ENCODE measurements at places on chromosomes 12 and 14.

GRCh38 chr12:17076028-17076744 is 470.2 kb upstream of the LMO3 start:
- no peak for DNase-seq

DNA sequence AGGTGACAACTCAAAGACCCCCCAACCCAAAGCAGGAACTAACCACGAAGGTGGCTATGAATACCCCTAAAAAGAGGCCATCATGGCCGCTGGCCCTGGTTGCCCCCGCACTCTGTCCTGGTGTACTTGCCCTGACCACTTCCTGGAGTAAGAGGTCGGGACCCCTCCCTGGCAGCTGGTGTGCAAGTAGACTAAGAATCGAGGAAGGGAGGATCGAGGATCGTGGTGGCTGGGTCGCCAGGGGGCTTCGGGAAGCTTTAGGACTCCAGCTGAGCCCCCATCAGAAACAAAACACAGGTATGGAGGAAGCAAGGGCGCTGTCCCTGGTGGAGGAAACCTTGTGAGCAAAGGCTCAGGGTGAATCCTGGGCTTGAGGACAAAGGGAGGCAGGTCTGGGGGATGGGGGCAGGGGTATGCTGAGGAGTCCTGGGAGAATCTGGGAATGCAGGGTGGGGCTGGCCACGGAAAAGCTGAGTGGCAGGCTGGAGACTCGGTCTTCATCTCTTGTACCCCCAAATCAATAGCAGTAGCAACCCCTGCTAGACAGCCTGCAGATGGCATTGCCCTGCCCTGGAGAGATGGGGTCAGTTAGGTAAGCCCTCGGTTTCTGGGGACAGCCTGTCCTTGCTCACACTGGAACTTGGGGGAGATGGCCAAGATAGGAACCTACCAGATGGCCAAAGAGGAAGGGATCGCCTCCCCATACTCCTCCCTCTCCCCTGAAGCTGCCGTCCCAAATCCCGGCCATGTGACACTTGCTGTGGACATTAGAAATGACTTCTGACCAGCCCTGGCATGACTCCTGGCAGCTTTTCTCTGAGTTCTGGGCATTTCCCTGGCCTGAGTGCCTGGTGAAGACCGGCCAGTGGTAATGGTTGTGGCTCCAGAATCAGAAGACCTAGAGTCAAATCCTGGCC is 45.3 kb upstream of the ESRRB start:
- DNase-seq, result no peak

- no peak for DNase-seq
These were observed 10.2 kb upstream of the PAH start for GRCh38 chr12:102927220-102927619.

DNA sequence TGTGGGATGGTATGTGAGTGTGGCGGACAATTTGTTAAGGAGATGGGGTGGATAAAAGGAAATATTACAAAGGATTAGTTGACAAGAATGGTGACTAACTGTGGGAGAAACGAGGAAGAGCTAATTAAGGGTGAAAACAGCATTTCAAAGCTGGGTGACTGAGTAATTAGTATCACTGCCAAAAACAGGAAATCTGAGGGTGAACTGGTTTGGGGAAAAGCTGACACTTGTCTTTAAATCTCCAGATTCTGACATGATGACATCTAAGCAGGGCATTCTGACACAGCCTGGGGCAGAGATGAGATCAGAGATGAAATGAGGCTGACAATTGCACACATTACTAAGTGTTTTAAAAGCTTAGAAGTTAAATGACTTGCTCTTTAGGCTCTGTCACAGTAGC is 42.4 kb upstream of the CCDC175 start:
- no peak for DNase-seq

GRCh38 chr12:109795023-109795422 is 38.2 kb downstream of the TRPV4 start:
- DNase-seq, result no peak

- DNase-seq, result no peak
These were observed 51.8 kb downstream of the TRAF3 start for GRCh38 chr14:102829016-102829548.

DNA sequence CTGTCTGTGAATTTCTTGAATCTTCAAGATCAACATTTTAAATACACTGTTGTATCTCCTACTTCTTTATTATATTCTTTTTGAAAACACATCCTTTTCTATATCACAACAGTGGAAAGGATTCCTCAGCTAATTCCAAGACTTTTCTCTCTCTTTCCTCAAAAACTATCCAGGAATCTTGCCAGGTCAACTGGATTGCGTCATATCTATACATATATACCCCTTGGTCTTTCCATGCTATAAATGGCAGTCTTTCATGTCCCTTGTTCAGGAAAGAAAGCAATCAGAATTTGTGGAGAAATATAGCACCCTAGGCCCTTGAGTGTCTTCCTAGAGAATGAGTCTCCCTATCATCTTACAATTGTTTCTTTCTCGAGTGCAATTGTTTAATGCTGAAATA is 149.0 kb downstream of the KCNA5 start:
- no peak for DNase-seq

All from dorsolateral prefrontal cortex (tissue), 122 donors.